ENCODE measurements at places on chromosomes 7 and 10. TPM values are rescaled to one million over a fixed set of nuclear protein-coding genes. Genes with fewer than 3 reads are reported as not detected.

- H3K36me3 ChIP-seq, result no peaks in the 10 kb centered on the region
- peaks cover 9% of the 10 kb centered on the region for H3K4me1 ChIP-seq
- DNase-seq, result peak; percentile 13
- no peak overlapping the region for H3K27ac ChIP-seq
- H3K27me3 ChIP-seq, result no peaks in the 10 kb centered on the region
These were observed 79.8 kb downstream of the ARHGAP22 start for GRCh38 chr10:48525113-48525512.

DNA sequence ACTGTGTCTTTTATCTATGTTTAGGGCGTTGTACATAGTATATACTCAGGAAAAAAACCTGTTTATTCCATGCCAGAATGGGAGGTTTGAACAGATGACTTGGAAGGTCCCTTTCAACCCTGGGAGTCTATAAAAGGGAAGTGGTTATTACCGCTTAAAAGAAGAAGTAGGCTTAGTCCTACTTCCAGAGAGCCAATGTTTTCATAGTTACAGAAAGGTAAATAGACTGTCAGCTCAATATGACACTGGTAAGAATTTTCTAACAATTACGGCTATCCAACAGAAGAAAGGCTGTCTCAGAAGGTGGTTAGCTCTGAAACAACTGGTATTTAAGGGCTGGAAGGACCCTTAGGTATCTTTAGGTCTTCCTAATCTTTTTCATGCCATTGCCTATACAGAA is 1.1 kb upstream of the TFAM start:
- H3K4me1 ChIP-seq, result peaks cover 4% of the 10 kb centered on the region
- H3K27me3 ChIP-seq, result no peaks in the 10 kb centered on the region
- no peak for DNase-seq
- peaks cover 14% of the 10 kb centered on the region for H3K36me3 ChIP-seq
- peak overlapping the region; percentile 91 for H3K27ac ChIP-seq
- H3K4me3 ChIP-seq, result peak overlapping the region; percentile 71

DNA sequence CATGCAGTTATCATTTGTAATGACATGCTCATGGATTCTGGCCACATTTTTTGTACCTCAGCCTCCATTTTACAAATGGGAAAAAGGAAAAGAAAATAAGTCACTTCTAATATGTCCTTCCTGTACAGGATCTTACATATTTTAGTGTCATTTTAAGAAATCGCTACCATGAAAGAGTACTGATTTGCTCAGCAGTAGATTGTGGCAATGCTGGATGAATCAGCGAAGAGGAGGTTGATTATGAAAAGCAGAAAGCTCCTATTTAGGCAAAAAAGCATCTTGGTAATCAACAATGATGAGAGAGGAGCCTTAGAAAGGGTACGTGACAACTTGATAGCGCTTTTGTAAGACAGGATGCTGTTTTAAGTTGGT is 522.9 kb downstream of the PARD3 start:
- no peaks in the 10 kb centered on the region for H3K27me3 ChIP-seq
- no peaks in the 10 kb centered on the region for H3K36me3 ChIP-seq
- DNase-seq, result no peak
- no peak overlapping the region for H3K4me3 ChIP-seq
- H3K4me1 ChIP-seq, result no peaks in the 10 kb centered on the region

GRCh38 chr7:158020706-158021095 is 566.9 kb downstream of the PTPRN2 start:
- peaks cover 6% of the 10 kb centered on the region for H3K4me1 ChIP-seq
- H3K27me3 ChIP-seq, result no peaks in the 10 kb centered on the region
- DNase-seq, result no peak
- no peaks in the 10 kb centered on the region for H3K36me3 ChIP-seq

PLEKHS1 gene
- 42.0 TPM for total RNA-seq

GIGYF1 gene
- 126 TPM for total RNA-seq

- no peaks in the 10 kb centered on the region for H3K36me3 ChIP-seq
- no peak for DNase-seq
- no peaks in the 10 kb centered on the region for H3K27me3 ChIP-seq
- H3K4me3 ChIP-seq, result no peak overlapping the region
These were observed 48.2 kb downstream of the PRLHR start for GRCh38 chr10:118547282-118547681.

DNA sequence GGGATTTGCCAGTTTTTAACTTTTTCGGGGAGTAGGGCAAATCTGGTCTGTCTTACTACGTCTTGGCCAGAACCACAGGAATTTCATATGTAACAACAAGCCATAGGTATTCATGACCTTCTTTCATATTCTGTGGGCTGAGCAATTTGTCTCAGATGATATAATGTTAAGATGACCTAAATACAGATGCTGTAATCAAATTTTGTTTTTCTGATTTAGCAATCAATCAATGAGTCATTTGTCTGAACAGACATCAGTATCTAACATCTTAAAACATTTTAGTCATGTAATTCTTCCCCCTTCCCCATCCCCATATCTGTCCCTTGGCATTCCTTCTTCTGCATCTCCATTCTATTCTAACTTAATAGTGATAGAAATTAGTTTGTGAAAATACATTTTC is 24.8 kb upstream of the NME8 start:
- H3K36me3 ChIP-seq, result no peaks in the 10 kb centered on the region
- H3K27me3 ChIP-seq, result no peaks in the 10 kb centered on the region
- H3K27ac ChIP-seq, result no peak overlapping the region
- DNase-seq, result no peak

GRCh38 chr7:13031468-13031867 is 344.0 kb downstream of the ARL4A start:
- H3K27ac ChIP-seq, result no peak overlapping the region
- no peak overlapping the region for H3K4me3 ChIP-seq
- no peak for DNase-seq
- no peaks in the 10 kb centered on the region for H3K27me3 ChIP-seq
- H3K36me3 ChIP-seq, result no peaks in the 10 kb centered on the region
- no peaks in the 10 kb centered on the region for H3K4me1 ChIP-seq

DNA sequence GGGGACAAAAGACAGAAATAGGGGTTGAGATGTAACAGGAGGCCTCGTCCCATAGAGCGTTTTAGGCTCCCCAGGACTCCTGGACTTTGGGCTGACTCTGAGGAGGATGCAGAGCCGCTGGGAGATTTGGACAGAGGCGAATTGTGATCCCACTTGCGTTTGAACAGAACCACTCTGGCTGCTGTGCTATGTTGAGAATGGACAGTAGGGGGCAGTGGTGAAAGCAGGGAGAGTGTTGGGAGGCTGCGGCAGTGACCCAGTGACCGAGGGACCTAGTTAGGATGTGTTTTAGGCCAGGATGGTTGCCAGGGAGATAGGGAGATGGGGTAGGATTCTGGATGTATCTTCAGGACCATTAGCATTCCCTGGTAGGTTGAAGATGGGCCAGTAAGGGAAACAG is 271.6 kb downstream of the CCDC3 start:
- no peaks in the 10 kb centered on the region for H3K36me3 ChIP-seq
- H3K27ac ChIP-seq, result no peak overlapping the region
- H3K4me1 ChIP-seq, result no peaks in the 10 kb centered on the region
- H3K4me3 ChIP-seq, result no peak overlapping the region
- DNase-seq, result no peak

DNA sequence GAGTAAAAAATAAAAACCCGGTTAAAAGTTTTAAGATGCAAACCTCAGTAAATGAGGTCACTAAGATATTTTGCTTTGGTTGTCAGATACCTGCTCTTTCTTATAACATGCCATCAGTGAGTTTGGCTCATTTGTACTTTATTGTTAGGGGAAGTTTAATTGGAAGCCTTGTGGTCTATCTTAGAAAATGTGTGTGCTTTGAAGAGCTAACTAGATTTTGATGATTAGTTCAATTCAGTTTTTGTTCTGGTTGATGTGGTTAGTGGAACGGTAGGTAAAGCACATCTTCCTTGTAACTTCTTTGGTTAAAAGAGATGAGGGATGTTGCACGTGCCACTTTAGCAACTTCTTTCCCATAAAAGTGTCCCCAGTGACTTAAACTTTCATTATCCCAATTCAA is 353.4 kb upstream of the GALNT17 start:
- no peak for DNase-seq
- H3K4me3 ChIP-seq, result no peak overlapping the region
- no peak overlapping the region for H3K27ac ChIP-seq
- H3K4me1 ChIP-seq, result no peaks in the 10 kb centered on the region
- no peaks in the 10 kb centered on the region for H3K36me3 ChIP-seq

DNA sequence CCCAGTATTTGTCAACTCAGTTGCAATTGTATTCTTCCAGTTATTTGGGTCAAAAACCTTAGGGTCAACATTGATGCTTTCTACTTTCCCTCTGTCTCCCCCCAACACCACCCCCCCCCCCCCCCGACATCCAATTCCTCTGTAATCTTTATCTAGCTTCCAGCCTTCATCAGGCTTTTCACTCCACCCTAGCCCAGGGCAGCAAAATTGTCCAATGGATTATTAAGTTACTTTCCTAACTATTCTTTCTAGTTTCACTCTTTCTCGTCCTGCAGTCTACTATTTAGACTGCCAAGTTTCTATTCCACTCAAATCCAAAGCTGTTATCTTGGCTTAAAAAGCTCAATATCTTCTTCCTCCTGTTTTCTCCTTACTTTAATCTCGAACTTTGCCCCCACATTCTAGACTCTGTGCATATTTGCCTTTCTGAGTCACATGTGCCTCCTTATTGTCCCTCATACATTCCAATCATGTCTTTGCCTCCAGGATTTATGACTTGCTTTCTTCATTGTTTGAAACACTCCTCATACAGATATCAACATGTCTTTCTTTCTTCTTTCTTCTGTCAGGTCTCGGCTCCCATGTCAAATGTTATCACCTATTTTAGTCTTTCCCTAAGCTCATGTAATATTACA is 196.6 kb upstream of the TMEM196 start:
- H3K36me3 ChIP-seq, result no peaks in the 10 kb centered on the region
- no peaks in the 10 kb centered on the region for H3K4me1 ChIP-seq
- no peak overlapping the region for H3K27ac ChIP-seq
- no peak for DNase-seq
- no peak overlapping the region for H3K4me3 ChIP-seq

RASA4B gene
- 47.6 TPM for total RNA-seq

DNA sequence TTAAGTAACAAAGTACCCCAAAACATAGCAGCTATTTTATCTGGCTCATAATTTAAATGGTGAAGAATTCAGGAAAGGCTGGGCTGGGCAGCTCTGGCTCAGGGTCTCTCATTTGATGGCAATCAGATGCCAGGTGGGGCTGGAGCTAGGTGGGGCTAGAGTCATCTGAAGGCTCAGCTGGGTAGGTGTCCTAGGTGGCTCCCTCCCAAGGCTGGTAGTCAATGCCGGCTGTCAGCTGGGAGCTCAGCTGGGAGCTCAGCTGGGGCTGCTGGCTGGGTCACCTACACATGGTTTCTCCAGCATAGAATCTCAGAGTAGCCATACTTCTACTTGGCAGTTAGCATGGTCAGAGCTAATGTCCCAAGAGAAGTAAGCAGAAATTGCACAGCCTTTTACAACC is 34.1 kb downstream of the OSBPL3 start:
- no peaks in the 10 kb centered on the region for H3K4me1 ChIP-seq
- no peaks in the 10 kb centered on the region for H3K27me3 ChIP-seq
- H3K36me3 ChIP-seq, result no peaks in the 10 kb centered on the region

DNA sequence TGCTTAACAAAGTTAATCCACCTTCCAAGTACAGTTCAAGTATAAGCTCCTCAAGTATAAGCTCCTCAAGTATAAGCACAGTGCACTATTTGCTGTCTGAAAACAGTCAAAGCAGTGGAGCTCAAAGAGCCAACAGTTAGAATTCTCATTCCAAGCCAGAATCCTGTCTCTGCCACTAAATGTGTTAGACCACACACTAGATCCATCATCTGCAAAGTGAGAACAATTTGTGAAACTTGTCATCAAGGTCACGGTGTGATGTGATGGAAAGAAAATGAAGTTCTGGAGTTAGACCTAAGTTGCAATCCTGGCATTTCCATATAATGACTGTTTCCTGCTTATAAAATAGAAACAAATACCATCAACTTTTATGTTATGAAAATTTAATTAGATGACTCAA is 602.5 kb downstream of the TNS3 start:
- H3K27me3 ChIP-seq, result no peaks in the 10 kb centered on the region
- no peaks in the 10 kb centered on the region for H3K4me1 ChIP-seq
- H3K4me3 ChIP-seq, result no peak overlapping the region
- H3K36me3 ChIP-seq, result no peaks in the 10 kb centered on the region
- no peak for DNase-seq

- no peak for DNase-seq
- no peaks in the 10 kb centered on the region for H3K27me3 ChIP-seq
- H3K27ac ChIP-seq, result no peak overlapping the region
- no peaks in the 10 kb centered on the region for H3K36me3 ChIP-seq
- H3K4me3 ChIP-seq, result no peak overlapping the region
These were observed 266.9 kb upstream of the NFE2L3 start for GRCh38 chr7:25885057-25885576.

ABCB4 gene
- total RNA-seq, result 0.70 TPM

- DNase-seq, result no peak
- no peaks in the 10 kb centered on the region for H3K4me1 ChIP-seq
- no peaks in the 10 kb centered on the region for H3K27me3 ChIP-seq
- H3K36me3 ChIP-seq, result no peaks in the 10 kb centered on the region
- H3K27ac ChIP-seq, result no peak overlapping the region
- no peak overlapping the region for H3K4me3 ChIP-seq
These were observed 6.3 kb upstream of the XPNPEP1 start for GRCh38 chr10:109929501-109930219.

LRRC17 gene
- 3.2 TPM for total RNA-seq

DNA sequence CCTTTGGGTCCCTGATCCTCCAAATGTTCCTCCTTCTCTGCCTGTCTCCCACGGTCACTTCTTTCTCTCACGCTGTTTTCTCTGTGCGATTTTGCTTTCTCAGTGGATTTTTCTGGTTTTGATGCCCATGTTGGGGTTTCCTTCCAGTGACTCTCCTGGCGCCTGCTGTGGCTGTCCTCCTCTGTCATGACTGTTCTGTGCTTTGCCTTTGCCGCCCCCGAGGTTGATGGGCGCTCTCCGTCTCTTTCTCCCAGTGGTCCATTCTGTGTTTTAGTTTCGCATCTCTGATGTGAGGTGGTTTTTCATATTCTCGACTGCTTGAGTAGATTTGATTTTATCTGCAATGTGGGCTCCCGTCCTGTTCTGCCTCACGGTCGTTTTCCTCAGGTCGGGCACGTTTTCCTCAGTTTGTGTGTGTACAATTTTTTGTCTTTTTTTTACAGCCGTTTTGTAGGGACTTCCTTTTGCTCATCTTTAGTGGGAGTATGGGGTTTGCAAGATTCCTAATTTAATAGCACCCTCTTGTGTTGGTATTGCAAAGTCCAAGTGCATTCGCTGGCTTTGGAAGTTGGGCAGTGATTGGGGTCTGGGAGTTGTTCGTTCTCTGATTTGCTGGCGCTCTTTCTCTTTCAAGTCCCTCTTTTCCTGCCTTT is 100.0 kb downstream of the INPP5A start:
- H3K27me3 ChIP-seq, result no peaks in the 10 kb centered on the region
- peak; percentile 53 for DNase-seq
- H3K4me1 ChIP-seq, result no peaks in the 10 kb centered on the region
- no peak overlapping the region for H3K4me3 ChIP-seq

EPHB4 gene
- total RNA-seq, result 48.7 TPM

BLNK gene
- 50.6 TPM for total RNA-seq

- H3K27me3 ChIP-seq, result no peaks in the 10 kb centered on the region
- H3K4me3 ChIP-seq, result no peak overlapping the region
- H3K4me1 ChIP-seq, result no peaks in the 10 kb centered on the region
- no peaks in the 10 kb centered on the region for H3K36me3 ChIP-seq
These were observed 197.5 kb downstream of the ARL4A start for GRCh38 chr7:12884856-12885440.

AKR1C8 gene
- not detected for total RNA-seq

Data from Peyer's patch (tissue), 4 donors.